ENCODE measurements at places on chromosomes 4 and X.

- DNase-seq = no peak
Observed at GRCh38 chrX:45935408-45935807, 609.8 kb downstream of the ZNF674 start.

DNA sequence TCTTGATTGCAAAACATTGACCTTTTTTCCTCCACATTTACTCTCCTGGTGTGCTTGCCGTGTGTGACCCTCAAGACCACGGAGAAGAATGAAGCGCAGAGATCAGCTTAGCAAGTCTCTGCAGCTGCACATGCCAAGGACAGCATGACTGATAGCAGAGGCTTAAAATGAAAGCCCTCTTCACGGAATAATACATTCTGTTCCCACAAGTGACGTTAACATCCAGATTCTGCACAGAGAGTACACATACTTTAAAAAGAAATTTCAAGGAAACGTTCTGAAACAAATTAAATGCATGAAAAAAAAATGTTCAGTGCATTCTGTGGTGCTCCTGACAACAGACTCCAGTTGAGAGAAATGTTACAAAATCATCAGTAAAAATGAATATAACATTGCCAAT, 60.9 kb downstream of the SLC7A11 start:
- no peak for DNase-seq

GRCh38 chr4:38078590-38079421, 118.6 kb downstream of the PTTG2 start:
- DNase-seq = peak; percentile 31

DNA sequence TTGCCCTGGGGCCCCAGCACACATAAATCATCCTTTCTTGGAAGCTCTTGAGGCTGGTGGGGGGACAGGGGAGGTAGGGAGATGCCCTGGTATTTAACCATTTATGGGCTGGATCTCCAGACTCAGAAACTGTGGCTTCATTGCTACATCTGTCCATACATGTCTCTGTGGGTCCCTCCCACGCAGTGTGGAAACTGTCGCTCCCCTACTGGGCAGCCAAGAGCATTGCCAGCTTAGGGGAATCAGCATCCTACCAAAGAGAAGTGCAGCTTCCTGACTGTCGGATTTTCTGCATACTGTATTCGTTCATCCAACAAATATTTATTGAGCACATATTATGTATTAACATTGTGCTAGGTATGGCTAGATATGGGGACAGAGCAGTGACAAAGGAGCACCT, 3.7 kb downstream of the GRIPAP1 start:
- no peak for DNase-seq

DNA sequence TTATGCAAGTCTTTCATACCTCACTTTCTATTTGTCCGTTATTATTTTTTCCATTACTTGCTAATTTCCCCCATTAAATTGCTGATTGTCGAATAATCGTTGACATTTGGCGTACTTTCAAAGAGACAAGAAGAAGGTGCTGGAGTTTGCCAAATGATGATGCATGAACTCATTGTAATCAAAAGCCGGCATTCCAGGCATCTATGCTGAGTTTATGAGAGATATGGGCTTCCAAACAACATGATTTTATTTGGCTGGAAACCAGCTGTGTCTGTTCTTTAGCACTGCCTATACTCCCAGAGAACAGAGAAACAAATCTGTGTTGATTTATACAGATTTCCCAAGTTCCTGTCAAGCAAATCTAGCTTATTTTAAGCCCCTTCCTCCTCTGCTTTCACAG, 80.8 kb upstream of the RPS6KA3 start:
- DNase-seq = no peak

DNA sequence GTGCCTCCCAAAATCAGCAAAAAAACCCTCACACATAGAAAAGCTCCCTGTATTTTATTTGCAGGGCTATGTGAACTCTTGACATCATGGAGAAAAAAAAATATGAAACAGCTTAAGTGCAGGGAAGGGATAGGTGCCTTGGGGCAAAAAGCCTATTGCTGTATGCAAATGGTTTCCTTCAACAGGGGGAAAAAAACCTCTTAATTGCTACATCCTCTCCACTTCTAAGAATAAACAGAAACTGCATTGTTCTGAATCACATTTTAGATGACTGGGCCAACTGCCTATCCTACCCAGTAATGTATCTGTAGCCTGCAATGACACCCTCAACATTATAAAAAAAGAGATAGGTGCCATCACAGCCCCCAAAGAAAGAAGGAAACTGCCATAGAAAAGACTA, 229.4 kb upstream of the GALNTL6 start:
- no peak for DNase-seq

- DNase-seq = no peak
Observed at GRCh38 chr4:37758226-37758625, 68.3 kb upstream of the PGM2 start.

GRCh38 chr4:164779080-164779479, 25.1 kb downstream of the SMIM31 start:
- DNase-seq = no peak

- DNase-seq = no peak
Observed at GRCh38 chrX:151175283-151176062, 911 bp upstream of the GPR50 start.

DNA sequence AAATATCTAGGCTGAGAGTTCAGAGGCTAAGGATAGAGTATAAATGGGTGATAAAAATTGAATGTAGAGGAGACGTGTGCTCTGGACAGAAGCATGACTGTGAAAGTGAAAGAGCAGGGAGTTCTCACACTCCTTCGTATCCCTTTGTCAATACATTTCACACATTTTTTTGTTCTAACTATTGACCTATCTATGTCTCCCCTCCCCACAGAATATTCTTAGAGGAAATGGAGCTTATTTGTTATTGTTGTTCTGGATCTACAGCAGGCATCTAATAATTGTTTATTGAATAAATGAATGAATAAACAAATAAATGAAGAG, 57.6 kb downstream of the ENPEP start:
- DNase-seq = no peak

GRCh38 chr4:157791236-157791635, 381.6 kb downstream of the GASK1B start:
- DNase-seq = no peak

Measured in HFF-Myc (cell line).